ENCODE measurements at places on chromosomes 4 and X. TPM values are rescaled to one million over a fixed set of nuclear protein-coding genes. Genes with fewer than 3 reads are reported as not detected.

DNA sequence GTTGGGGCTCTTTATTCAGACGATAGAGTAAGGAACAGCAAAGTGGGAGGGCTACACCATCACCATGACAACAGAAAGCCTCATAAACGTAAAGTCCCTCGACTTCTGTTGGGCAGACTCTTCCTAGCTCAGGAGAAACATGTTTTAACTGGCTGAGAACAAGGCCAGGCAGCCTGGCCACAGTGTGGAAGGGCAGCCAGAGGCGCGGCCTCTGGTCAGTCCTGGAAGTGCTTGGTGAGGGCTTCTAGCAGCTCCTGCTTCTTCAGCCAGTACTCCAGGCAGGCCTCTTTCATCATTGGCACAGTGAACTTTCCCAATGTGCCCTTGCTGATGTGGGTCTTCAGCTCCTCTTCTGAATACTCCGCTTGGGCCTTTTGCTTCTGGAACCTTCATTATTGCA is 690.9 kb downstream of the PCDH19 start:
- DNase-seq = no peak

- DNase-seq = no peak
Measured at GRCh38 chr4:92235731-92236130, 68.0 kb upstream of the GRID2 start.

DNA sequence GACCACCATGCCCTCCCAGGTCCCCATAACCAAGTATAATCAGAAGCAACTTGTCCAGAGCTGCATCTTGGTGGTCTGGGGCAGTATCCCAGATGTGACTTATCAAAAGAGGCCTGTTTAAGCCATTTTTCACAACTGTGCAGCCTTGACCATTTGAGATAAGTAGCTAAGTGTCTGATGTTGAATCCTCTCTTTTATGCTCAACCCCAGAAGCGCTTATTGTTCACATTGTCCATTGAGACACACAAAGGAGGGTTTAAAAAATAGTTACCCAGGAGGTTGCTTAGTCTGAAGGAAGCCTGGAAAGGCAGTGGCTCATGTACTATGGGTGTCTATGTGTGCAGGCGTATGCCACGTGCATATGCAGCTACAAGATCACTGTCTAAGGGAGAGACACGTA is 27.0 kb downstream of the ENPP6 start:
- DNase-seq = no peak

DNA sequence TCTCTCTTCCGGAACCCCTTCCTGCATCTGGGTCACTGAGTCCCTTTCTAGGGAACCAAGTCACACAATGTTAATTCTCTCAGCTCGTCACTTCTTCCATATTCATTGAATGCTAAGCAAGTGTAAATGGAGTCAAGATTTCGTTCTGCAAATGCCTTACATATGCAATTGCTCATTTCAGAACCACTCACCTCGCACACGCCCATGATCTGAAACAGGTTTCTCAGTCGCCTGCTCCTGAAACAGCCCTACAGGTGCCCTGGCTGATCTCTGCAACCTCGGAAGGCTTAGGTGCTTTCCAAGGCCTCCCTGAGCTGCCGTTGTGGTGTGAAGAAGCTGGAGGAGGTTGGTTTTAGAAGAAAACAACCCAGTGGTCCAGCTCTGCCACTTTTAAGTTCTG is 100.8 kb upstream of the MSX1 start:
- no peak for DNase-seq

Gene PRSS12
- 43.5 TPM for total RNA-seq

Gene GASK1B
- total RNA-seq = 29.1 TPM

GRCh38 chr4:89855236-89855635 is 18.3 kb upstream of the SNCA start:
- DNase-seq = no peak

DNA sequence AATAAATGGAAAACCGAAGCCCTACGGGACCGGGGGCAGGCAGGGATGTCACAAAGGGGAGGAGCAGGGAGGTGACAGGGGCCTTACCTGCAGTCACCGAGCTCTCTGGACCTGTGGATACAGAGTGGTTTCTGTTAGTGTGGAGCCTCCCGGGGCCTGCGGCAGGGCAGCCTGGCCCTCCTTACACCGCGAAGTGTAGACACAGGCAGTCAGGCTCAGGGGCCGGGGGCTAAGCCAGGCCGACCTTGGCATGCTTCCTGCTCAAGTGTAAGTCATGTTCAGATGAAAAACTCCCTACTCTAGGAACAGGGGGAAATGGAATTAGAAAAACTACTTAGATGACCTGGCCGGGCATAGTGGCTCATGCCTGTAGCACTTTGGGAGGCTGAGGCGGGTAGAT is 4.3 kb downstream of the FAM3A start:
- no peak for DNase-seq

GRCh38 chr4:37365888-37366287 is 121.3 kb downstream of the NWD2 start:
- no peak for DNase-seq

DNA sequence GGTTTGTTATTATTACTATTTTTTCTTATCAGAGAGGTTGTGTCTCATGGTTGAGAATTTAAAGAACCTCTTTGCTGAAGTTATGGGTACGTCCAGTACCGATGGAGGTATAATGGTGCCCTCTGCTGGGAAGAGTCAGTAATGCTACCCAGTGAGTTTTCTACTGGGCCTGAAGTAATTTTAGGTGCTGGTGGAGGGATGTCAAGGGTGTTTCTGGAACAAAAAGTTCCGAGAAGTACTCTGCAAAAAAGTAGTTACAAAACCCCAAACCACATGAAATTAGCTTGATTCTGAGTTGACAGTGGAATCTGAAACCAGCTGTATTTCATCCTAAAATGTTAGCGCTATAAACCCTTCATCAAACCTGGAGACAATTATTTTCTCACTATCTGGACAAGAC is 102.5 kb upstream of the MID1 start:
- no peak for DNase-seq

DNA sequence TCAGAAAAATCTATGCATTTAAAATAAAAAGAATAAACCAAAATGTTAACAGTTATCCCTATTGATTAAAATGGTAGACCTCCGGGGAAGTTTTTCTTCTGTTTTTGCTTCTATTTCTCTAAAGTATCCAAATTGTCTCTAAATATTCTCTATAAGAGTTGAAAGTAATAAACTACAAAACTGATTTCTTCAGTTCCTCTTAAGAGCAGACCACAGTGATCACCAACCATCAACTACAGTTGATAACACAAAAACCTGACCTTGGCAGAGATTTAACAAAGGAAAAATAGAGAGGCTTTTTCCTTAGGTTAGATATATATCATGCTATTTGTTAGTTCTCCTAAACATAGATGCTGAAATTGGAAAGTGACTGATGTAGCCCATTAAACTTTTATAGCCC is 27.3 kb downstream of the DDX60 start:
- no peak for DNase-seq

Gene ZBTB33
- total RNA-seq = 20.3 TPM

Gene VEGFC
- total RNA-seq = 2.5 TPM

Gene PPAT
- total RNA-seq = 30.9 TPM

DNA sequence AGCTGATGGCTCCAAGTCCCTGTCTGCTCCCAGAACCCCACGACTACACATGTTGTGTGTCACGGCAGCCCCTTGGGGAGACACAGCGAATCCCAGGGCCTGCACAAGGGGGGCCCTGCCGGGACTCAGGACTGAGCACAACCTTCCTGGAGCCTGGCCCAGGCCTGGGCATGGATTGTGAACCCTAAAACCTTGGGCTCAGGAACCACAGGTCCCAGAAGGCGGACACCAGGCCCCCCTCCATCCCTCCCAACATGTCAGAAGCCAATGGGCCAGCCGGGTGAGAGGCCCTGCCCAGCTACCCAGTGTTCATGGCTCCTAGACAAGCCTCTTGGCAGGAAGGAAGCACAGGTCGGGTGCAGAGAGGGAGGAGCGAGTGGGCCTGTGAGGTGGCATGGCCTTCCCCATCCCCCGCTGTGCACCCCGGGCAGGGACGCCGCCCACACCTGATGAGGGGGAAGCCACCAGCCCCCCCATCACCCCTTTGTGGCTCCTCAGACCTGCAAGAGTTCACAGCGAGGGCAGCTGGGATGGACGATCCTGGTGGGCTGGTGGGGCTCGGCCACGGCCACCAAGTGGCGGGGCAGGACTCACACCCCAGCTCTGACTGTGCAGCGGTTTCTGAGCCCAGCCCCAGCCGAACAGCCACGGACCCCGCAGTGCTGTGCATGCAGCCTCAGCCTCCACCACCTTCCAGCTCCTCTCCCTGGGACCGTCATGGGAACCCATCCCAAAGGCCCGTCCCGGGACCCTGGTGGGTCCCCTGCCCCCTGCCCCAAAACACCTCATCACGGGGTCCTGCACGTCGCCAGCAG is 3.7 kb downstream of the PDE6B start:
- DNase-seq = no peak

Gene NWD2
- total RNA-seq = 0.02 TPM

DNA sequence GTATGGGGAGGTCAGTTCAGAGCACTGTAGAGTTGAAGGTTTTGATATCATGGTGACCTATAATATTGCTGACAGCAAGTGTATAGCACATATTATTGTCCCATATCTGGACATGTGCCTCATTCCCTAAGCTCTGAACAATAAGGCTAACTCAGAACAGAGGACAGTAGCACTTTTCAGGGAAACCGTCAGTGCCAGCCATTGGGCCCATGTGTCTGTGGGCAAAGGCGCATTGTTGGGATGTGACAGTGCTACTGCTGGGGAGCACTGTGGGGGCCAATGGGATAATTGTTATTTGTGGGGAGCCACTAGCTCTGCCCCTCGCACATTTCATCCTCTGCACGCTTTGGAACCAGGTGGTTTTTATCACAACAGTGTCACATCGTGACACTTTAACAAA is 136.2 kb downstream of the ELOVL6 start:
- no peak for DNase-seq

DNA sequence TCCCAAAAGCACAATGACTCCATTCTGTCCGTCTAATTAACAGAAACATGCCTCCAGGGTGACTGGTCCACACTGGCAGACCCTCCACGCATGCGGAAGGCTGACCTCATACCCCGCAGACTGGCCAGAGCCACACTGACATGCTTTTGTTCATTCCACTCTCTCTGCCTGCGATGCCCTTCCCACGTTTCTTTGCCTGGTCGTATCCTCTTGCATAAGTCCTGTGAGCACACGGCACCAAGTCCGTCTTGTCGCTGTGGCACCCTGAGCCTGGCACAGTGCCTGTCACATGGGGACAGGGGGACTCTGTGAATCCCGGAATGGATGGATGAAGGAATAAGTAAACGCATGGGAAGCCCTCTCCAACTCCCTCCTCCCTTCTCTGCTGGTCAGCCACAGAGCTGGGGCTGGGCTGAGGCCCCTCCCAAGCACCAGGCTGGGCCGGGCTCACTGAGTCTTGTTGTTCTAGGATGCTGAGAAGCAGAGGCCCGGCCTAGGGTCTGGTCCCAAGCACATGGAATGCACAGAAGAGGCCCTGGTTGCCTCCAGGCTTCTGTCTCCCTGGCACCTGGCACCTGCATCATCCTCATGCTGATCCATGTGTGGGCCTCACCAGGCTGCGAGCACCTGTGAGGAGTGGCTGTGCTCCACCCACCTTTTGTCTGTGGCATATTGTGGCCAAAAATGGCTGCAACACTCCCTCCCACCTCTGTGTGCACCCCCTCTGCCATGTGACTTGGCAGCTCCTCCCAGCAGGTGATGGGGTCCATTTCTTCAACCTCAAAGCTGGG is 38.9 kb upstream of the C4orf50 start:
- no peak for DNase-seq

Gene THAP6
- 29.2 TPM for total RNA-seq

Gene XG
- 1.3 TPM for total RNA-seq

GRCh38 chr4:119032921-119033685 is 102.5 kb upstream of the MYOZ2 start:
- no peak for DNase-seq

DNA sequence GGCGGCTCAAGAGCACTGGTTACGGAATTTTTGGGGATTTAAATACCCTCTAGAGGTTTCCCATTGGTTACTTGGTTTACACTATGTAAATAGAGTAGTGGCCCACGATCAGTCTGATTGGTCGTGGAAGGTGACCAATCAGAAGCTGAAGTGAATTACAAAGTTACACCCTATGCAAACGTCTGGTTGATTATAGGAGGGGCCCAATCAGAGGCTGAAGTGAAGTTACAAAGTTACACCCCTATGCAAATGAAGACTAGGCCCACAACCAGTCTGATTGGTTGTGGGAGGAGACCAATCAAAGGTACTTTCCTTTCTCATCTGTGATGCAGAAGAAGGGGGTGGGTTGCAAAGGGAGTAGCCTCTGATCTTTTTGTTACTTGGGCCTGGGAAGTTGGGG is 45.1 kb upstream of the HSD17B10 start:
- no peak for DNase-seq

DNA sequence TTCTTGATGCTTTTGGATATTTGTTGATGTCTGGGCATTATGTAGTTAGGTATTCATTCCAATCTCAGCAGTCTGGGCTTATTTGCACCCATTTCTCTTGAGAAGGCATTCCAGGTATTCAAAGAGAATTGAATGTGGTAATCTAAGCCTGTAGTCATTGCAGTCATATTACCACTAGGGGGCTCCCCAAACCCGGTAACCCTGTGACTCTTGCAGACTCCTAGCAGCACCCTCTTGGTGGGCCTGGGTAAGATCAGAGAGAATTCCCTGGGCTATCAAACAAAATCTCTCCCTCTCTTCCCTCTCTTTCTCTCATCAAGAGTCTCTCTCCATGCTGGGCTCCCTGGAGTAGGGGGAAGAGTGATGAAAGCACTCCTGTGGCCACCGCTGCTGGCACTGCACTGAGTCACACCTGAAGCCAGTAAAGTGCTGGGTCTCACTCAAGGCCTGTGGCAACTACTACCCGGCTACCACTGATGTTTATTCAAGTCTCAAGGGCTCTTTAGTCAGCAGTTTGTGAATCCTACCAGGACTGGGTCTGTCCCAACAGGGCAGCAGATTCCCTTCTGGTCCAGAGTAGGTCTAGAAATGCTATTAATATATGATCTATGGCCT is 187.7 kb upstream of the NUDT10 start:
- DNase-seq = no peak

DNA sequence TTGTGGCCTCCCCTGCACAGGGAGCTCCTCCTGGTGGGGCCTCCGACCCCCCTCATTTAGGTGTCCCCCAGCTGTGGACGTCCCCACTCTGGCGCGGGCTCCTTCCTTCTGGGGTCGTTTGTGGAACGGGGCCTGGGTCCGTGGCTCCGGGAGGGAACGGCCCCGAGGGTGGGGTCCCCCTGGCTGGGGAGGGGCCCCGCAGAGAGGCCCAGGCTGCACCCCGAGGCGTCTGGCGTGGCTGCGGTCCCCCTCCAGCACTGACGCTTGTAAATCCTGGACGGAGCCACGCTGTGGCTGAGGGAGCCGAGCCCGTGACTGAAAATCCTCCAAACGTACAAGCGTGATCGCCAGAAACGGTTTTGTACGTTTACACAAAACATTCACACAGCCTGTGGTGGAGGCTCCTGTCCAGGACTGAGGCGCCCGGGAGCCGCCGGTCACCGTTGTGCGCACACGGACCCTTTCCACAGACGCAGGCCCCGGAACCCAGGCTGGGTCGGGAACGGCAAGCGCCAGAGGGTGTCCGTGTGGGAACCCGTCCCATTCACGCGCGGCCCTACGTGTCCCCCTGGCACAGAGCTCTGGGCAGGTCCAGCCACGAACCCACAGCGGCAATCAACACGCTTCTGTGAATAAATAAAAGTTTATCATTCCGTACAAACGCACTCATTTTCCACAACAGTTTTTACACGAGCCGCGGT is 15.2 kb upstream of the GTPBP6 start:
- no peak for DNase-seq

- DNase-seq = no peak
Measured at GRCh38 chrX:48573690-48574269, 504 bp upstream of the RBM3 start.

- DNase-seq = no peak
Measured at GRCh38 chrX:139766545-139766983, 58.6 kb upstream of the MCF2 start.

Gene GABRG1
- 0.18 TPM for total RNA-seq
